Right renal pelvis (tissue), 4 donors: ENCODE measurements at places on chromosomes 11 and 22.

DNA sequence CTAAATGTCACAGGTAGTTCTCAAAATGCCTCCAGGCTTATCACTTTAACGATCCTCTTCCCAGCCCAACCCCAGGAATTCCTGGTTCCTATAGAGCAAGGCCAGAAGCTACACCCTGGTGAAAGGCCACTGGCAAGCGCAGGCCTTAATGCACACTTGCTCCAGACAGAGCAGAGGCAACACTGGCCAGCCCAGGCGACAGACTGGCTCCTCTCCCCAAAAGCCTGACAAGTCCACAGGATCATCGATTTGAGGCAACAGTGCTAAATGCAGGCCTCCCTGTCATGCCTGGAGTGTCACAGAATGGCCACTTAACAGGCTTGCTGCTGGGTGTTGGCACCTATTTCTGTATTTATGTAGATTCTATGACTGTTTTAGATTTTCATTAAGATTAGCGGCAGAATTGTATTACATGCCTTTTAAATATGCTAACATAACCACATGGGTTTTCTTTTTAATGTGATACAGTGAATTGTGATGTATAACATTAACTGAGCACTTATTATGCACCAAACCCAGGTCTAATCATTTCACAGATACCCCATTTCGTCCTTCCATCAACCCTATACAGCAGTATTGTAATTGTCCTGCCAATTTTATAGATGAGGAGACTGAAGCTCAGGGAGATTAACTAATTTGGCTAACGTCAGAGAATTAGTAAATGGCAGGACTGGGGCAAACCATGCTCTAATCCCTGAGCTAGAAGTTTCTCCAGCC, 38.6 kb downstream of the PACSIN2 start:
- DNase-seq = no peak

- DNase-seq = no peak
Measured at GRCh38 chr22:49243335-49243734, 584.3 kb downstream of the BRD1 start.

DNA sequence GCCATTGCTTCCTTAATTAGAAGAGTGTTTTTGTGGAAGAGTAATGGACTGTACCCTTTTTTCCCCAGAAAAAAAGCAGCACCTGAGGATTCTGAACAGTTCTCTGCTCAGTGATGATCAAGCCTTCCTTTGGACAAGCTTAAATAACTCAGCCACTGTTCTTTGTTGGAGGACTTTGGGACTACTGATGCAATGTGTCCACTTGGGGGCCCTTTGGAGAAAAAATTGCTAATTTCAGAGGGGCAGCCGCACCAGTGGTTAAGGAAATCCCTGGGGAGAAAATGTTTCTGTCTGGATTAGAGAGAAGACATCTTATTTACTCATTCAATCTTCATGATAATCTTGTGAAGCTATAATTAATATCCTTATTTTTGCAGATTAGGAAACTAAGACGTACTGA, 5.3 kb upstream of the KMT2A start:
- no peak for DNase-seq

DNA sequence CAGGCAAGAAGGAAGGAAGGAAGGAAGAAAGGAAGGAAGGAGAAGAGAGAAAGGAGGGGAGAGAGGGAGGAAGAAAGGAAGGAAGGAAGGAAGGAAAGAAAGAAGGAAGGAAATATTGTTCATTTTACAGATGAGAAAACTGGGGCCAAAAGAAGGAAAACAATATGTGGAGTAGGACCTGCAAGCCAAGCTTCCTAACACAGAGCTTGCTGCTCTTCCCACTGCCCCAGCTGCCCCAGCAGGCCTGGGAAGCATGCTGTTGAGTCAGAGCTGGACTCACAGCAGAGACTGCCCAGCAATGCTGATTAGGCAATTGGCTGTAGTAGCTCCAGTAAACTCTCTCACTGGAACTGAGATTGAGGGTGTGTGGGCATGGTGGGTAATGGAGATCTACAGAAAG, 42.6 kb upstream of the SMCO4 start:
- no peak for DNase-seq

GRCh38 chr11:93497596-93497995, 45.6 kb downstream of the SMCO4 start:
- no peak for DNase-seq

GRCh38 chr22:28894807-28895206, 11.4 kb downstream of the ZNRF3 start:
- no peak for DNase-seq

DNA sequence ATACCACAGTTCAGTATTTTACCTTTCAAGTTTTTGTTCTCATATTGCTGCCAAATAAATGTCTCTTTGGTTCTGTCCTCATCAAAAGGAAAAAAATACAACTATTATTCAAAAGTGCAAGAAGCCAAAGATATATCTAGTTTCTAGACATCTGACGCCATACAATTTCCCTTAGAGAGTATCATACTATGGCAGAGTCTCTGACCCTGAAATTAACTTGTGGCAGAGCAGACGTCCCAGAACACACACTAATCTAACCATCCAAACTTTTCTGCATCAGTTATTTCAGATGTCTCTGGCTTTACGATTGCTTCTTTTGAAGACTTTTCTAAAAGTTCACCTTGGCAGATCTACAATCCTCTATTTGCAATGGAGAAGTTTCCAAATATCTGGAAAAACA, 2.7 kb downstream of the OR51T1 start:
- DNase-seq = no peak
